ENCODE measurements at places on chromosomes 13 and 19.

DNA sequence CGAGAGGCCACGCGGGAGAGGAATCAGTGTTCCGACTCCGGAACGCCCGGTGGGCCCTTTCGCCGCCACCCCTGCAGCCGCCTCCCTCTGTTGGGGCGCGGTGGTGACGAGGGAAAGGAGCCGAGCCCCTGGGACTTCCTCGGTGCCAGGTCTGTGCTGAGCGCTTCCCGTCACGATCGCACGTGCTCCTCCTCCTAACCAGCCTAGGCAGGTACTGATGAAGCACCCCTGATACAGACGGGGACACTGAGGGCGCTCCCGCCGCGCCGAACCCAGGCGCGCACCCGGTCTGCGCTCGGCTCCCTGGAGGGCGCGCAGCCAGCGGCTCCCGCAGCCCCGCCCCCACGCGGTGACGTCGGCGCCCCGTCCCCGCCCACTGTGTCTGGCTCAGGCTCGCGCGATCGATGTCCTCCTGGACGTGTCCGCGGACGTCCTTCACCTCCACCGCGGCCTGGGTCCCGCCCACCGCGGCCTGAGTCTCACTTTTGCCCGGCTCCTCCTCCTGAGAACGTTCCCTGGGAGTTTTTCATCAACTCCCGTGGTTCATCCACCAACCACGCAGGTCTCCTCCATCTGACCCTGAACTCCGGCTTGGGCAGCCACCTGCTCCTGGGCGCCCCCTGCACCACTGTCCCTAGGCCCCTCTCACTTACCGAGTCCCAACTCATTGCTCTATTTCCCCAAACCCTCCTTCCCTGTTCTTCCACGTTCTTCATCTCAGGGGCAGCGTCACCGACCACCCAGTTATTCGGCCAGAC, 2.6 kb upstream of the KLK15 start:
- DNase-seq, result peak; percentile 80

GRCh38 chr19:40530091-40530901, 46.4 kb upstream of the SHKBP1 start:
- DNase-seq, result peak; percentile 50

- DNase-seq, result no peak
These were observed 7.2 kb upstream of the TUBB4A start for GRCh38 chr19:6509118-6509971.

DNA sequence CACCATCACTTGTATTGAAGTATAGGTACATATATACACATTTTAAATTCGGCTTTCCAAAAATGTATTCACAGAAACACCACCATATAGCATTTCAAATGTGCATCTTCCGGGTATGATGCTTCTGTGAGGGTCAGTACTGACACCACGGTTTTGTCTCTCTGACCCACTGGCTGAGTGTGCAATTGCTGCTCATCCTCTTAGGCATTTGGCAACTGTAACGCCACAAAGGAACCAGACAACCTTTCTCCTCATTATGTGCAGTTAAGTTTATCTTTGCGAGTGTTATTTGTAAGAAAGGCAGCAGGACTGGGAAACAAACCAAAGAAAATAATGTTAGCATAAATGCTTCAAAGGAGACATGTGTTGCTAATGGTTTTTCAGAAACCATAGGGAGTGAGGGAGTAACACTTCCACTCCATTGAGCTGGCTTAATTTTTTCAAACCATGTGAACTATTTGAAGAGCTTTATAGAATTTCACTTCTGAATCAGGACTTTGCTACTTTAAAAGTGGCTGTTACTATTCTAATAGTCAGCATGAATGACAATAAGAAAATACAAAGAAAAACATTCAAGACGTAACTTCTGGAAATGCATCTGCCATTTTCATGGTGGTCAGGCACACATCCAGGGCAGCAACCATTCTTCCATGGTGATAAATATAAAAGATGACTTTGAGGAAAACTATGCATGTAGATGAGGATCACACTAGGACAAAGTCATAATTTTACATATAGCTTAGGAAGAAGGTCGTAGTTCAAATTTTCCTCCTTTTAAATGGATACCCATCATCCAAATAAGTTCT, 423.3 kb downstream of the MZT1 start:
- DNase-seq, result no peak

DNA sequence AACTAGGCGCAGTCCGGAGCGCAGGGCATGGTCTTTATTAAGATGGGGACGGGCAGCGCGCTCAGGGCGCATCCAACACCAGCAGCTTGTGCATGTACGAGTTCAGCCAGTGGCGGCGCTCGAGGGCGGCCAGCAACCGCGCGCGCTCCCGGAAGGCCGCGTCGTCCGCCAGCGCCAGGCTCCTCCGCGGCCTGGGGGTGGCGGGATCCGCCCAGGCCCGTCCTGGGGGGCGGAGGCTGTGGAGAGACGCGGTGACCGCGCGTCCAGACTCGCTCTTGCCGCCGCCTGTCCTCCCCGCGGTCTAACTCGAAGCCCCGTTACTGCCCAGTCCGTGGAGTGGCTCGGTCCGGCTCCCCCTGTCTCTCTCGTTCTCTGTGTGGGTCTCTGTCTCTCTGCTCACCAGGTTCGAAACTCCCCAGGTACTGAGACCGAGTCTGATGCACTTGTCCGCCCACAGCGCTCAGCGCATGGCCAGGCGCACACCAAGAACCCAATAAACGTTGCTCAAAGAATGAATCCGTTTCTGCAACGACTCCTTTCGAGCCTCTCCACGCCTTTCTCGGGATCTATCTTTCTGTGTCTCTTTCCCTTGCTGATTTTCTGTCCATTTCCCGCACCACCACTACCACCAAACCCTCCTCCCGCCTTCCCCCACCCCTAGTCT, 702 bp downstream of the PTH2 start:
- DNase-seq, result no peak

DNA sequence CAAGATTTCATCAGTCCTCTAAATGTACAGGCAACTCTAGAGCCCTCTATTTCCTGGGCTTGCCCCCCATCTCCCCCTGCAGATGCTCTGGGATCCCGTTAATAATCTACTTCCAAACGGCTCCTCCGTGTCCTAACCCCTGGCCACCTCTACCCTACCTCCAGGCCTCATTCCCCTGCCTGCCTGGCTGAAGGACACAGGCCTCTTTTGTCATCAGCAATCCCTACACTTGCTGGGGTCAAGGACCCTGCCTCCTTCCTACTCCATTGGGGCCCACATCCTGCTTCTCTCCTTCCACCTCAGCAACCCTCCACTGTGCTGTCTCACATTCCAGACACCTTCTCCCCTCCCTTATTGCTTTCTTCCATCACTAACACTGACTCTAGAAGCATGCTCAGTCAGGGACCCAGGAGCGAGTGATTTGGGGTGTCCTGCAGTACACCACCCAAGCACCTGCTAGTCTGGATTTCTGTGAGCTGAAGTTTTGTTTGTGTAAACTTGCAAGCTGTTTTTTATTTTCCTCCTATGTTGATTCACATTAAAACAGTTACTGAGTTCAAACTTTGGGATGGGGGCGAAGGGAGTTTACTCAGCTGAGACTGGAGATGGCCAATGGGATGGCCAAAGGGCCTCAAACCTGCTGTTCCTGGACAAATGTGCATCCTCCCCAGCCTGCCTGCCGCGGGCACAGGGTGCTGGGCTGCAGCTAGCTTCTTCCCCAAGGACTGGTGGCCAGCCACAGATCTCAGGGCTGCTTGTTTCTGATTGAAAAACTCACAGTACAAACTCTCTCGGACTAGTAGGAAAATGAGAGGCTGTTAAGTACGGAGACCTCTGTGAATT, 314.7 kb downstream of the FOXO1 start:
- DNase-seq, result no peak

DNA sequence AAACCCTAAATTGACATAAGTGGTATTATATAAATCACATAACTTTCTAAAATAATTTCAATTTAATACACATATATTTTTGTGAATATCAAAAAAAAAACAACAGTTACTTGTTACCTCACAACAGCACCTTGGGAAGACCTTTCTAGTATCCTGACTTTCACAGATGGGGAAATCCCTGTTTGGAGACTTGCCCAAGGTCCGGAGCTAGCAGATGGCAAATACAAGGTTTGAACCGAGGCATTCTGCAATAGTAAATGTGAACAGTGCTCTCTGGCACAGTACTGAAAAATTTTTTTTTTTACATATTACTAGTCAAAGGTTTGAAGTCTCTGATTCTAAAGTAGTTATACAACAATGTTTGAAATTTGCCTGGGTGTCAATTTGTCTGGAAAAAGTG, 104.5 kb downstream of the SUCLA2 start:
- peak; percentile 10 for DNase-seq

DNA sequence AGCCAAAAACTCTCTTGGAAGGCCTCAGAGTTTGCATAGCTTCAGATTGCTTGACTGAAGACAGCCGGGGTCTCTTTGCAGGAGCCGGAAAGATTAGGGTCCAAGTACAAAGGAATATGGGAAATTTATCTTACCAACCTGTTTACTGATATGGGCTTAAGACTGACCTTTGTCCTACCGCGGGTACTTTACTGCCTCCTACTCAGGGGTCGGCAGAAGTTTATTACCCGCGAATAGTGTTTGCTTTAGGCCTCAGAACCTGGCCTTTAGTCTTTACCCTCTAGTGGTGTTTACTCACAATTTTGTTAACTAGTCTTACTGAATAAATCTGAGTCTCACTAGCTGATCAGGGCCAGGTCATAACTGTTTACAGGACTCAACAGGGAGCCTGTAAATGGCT, 765.4 kb upstream of the SPRY2 start:
- DNase-seq, result no peak

DNA sequence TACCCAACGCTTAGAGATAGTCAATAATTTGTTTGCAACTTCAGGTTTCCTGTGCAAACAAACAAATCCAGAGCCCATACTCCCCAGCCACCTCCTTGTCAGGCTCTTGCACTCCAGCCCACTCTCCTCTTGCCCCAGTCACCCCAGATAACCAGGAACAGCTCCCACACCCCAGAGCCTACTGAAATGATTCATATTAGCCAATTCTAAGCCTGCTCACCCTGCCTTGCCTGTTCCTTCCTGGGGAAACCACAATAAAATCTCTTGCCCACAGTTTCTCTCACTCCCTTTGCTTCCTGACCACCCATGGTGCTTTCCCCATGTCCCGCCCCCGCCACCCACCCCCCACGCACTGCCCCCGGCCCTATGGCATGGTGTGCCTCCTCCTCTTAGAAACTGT, 3.8 kb upstream of the ACTL9 start:
- DNase-seq, result no peak

DNA sequence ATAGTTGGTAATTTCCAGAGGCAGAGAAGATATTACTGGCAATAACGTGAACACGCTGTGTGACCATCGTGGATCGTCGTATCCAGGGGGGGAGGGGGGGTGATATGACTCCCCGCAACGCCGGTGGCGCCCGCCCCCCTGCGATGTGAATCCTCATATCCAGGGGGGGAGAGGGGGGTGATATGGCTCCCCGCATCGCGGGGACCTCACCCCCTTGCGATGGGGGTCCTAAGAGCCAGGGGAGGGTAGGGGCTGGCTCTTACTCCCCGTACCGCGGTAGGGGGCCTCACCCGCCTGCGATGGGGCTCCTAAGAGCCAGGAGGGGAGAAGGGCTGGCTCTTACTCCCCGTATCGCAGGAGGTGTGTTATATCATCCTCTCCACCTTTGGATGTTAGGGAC, 31.3 kb upstream of the RGCC start:
- DNase-seq, result no peak

GRCh38 chr13:36192166-36192565, 22.2 kb downstream of the SOHLH2 start:
- DNase-seq, result no peak

GRCh38 chr13:73058432-73058735, 421 bp upstream of the KLF5 start:
- DNase-seq, result no peak

GRCh38 chr13:110209950-110210603, 96.9 kb downstream of the COL4A1 start:
- DNase-seq, result no peak

DNA sequence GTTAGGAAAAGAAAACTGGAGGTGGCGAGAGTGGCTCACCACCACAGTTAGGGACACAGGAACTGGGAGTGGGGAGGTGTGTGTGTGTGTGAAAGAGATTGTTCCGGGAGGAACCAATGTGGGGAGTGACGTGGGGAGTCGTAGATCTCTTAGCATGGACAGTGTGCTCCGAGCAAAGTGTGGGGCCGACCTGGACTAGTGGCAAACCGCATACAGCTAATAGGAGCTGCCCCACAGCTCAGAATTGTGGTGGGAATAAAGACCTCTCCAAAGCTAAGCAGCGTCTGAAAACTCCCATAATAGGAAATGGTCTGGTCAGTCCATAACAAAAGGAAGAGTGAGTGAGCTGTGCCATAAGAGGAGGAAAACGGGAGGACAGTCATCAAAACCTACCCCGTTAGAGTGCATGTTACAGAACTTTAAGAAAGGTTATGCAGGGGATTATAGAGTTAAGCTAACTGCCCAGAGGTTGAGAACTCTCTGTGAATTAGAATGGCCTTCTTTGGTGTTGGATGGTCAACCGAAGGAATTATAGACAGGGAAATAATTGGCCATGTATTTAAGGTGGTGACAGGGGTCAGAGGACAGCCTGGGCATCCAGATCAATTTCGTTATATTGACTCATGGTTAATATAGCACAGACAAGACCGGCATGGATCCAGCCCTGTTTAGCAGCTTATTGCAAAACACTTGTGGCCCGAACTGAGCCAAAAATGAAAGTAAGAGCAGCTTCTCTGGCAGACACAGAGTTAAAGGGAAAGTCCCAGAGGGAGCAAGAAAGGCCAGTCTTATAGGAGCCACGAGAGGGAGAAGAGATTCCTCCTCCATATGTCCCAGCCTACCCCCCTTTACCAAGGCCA, 8.9 kb upstream of the SLC15A1 start:
- no peak for DNase-seq

- no peak for DNase-seq
These were observed 13.6 kb downstream of the LATS2 start for GRCh38 chr13:21047591-21048282.

DNA sequence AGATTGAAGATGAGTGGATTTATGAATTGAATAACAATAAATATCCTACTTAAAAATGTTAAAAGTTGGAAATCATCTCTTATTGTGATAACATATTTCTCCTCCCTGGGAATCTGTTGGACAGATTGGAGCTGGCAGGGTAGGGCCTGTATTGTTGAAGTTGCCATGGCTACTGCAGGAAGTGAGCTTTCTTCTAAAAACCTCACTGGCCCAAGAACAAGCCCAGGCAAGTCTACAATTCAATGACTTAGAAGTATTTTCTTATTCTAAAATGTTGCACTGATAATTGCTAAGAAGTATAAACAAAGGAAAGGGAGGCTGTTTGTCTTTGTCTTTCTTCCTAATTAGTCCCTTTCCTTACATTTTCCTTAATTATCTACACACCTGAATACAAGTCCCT, 112.1 kb downstream of the DLEU7 start:
- DNase-seq, result peak; percentile 72

- DNase-seq, result no peak
These were observed 18.2 kb upstream of the MED4 start for GRCh38 chr13:48112896-48113755.

DNA sequence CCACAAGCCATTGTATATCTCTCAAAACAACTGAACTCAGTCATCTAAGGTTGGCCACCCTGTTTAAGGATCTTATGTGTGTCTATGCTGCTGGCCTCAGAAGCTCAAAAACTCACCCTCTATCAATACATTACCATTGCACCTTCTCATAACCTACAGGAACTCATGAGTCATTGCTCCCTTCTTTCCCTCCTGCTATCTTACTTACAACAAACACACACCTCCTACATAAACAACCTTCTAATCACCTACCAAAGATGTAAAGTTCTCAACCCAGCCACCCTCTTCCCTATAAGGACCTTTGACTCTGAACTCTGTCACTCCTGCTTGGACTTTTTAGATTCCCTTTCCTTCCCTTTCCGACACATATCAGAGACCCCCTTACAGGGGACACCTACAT, 13.3 kb upstream of the ZSCAN4 start:
- no peak for DNase-seq

All from NCI-H2171 (cell line).